ENCODE measurements at places on chromosomes 6 and 20.

DNA sequence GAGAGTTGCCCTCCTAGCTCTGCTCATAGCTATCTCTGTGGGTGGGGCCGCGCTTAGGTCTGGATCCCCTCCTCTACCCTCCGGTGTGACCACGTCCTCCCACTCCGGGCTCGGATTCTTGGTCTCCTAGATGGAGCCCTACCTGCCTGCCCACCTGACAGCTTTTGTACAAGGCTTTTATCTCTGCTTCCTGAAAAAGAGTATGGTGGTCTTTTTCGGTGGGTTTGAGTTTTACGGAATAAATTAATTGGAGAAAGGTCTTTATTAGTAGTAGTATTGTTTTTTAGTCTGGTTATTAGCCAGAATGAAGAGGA is 773 bp downstream of the SMAP1 start:
- no peak for DNase-seq

- DNase-seq, result no peak
Measured at GRCh38 chr6:132412656-132413498, 11.6 kb upstream of the MOXD1 start.

- no peak for DNase-seq
Measured at GRCh38 chr20:46401478-46401860, 4.9 kb downstream of the ELMO2 start.

GRCh38 chr6:101558712-101559111 is 165.2 kb downstream of the GRIK2 start:
- DNase-seq, result no peak

DNA sequence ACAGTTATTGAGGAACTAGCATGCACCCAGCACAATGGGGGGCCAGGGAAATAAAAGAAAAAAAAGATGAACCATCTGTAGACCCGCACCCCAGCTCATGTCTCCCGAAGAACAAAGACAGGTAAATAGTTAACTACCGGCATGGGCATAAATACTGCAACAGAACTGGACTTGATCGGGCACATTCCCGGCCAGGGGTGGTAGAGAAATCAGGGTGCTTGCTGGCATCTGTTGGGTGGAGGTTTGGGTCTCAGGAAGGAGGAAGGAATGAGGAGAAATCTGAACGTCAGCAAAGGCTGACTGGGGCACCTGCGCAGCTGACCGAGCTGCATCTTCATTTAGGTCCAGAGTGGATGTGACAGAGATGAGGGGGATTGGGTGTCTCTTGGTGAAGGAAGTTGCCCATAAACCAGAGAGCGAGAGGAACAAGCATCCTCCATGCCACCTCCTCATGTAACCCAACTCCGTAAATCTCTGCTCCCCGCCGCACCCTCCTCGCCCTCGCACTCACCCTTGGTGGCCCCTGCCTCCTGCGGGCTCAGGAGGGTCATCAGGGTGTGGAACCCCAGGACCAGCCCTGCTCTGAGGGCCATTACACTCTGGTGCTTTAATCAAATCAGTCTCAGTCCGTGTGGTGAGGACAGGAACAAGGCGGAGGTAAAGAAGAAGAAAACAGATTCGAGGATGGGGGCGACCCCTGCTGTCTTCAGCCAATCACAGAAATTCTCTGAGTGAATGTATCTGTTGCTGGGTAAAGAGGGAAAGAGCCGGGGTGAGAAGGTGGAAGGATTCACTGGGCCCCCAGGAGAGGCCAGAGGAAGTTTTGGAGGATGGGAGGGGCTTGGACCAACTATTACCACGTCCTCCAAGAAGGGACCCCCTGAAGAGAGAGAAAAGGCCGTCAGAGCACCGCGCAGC is at the start of gene HLA-DOA:
Gene HLA-DOA, minus strand, starts transcription at position 648 of the 918 bp plus-strand sequence.
- DNase-seq, result no peak

DNA sequence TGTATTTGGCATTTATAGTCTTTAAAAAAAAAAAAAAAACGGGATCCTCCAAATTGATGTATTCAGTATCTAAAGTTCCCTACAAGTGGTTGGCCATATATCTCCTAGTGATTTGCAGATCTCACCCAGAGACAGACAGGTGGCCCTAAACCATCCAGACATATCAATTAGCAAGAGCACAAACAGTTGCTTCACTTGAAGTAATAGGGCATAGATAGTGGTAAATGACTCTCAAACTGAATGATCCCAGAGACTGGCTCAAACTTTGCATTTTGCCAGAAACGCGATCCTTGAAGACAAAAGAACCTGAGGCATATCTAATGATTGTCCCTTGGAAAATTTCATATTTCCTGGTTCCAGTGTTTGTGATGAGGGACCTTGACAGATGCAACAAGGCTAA is 54.6 kb downstream of the HMGCLL1 start:
- DNase-seq, result no peak
